ENCODE measurements at places on chromosomes 7 and 10.

DNA sequence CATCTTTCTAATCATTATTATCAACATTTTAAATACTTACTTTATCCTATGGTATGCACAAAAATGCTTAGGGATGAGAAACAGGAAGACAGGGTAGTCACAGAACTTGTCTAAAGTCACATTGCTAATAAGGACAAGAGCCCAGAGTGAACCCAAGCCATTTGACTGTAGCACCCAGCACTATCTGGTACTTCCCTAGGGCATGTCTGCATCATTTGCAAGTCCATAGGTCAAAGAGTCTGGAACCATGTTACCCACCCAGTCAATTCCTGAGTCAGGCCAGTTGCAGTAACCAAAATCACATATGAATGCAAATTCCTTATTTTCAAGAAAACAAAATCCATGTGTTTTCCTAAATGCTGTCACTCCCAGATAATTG is 19.1 kb downstream of the ASAH2 start:
- DNase-seq: no peak

DNA sequence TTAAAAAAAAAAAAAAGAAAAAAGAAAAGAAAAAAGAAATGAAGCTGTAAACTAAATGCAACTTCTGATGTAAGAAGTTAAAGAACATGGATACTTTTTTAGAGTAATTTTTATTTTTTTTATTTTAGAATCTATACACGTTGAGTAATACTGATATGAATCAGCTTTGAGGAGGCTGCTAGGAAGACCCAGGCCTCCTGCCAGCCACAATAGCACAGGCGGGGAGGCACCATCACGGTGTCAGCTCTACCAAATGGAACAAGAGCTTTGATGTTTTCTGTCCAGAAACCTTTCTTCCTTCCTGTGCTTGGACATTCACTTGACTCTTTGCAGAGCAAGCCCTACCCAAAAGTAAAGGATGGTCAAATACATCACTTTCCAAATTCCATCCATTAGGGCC is 45.3 kb upstream of the EGR2 start:
- no peak for DNase-seq

DNA sequence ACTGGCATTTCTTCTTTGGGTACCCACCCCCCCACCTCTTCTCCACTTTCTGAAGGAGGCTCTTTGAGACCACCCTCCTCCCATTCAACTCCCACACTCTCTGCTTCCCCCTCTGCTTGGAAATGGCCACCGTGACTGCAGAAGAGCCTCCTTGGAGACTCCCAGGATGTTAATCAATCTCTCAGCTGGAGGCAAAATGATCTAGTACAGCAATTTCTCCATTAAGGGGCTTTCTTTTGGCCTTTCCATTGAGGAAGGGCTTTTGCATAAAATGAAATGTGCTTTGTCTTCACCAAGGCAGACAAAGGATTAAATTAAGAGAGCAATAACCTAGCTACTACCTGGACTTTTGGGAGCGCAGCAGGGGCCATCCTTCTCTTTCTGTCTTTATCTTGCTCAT is 26.1 kb downstream of the CDHR3 start:
- no peak for DNase-seq

DNA sequence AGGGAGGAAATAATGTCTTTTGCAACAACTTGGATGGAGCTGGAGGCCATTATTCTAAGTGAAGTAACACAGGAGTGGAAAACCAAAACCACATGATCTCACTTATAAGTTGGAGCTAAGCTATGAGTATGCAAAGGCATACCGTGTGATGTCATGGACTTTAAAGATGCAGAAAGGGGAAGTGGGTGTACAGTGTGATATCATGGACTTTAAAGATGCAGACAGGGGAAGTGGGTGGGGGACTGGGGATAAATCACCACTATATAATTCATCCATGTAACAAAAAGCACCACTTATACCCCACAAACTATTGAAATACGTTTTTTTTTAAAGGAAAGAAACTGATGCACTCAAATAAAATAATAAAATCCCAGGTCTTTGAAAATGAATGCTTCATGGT is 29.5 kb downstream of the LYZL2 start:
- no peak for DNase-seq

DNA sequence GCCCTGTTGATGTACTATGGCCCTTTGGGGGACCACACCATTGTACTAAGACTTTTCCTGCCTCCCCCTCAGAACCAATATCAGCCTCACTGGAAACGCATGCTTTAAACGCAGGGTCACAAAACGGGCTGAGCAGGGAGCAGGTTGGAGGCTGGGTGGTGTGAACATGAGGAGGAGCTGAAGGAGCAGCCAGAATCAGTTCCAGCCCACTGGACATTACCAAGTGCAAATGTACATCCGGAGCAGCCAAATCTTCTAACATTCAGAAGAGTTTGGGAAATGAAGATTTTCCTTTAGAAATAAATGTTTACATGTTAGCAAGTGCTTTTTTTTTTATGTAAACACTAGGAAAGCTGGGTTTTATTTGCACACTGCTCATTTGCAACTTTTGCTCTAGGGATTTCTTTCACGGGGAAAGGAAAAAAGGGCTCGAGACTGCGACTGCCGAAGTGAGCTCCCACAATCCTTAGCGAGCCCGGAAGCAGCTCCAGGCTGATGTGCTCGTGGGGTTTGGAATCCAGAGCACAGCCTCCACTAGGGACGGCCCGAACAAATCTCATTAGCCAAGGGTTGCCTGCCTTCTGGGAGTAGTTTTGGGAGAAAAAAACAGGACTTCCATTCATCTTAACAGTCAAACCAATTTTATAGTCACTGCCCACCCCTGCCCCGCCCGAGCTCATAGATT is 108.0 kb upstream of the YAE1 start:
- no peak for DNase-seq

GRCh38 chr7:86961686-86962085 is 97.8 kb downstream of the ELAPOR2 start:
- no peak for DNase-seq

DNA sequence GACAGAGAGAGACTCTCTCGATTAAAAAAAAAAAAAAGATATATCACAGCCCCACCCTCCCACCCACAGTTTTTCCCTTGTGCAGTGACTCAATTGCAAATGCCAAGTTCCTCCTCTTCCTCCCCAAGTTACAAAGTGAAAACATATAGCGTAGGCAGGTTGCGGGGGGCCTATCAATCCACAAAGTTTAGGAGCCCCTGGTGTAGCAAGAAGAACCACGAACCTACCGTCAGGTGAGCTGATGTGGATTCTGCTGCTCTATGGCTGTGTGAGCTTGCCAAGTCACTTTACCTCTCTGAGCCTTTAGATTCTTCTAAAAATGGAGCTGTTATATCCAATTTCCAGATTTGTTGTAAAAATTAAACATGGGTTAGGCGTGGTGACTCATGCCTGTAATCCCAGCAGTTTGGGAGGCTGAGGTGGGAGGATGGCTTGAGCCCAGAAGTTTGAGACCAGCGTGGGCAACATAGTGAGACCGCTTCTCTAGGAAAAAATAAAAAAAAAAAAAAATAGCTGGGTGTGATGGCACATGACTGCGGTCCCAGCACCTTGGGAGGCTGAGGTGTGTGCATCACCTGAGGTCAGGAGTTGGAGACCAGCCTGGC is 8.2 kb upstream of the RHBDD2 start:
- no peak for DNase-seq

- no peak for DNase-seq
Measured at GRCh38 chr10:58512491-58513187, at the start of gene BICC1. Gene BICC1 (plus strand): TSS chr10:58512872. CDS start chr10:58513144, 272 bp downstream.

GRCh38 chr10:128050936-128051335 is 75.3 kb downstream of the MKI67 start:
- DNase-seq: no peak

GRCh38 chr7:123864966-123865365 is 20.0 kb downstream of the HYAL4 start:
- DNase-seq: peak; percentile 65

GRCh38 chr7:50268990-50269389 is 35.5 kb upstream of the IKZF1 start:
- DNase-seq: no peak

GRCh38 chr10:20276127-20276979 is 460.1 kb downstream of the PLXDC2 start:
- DNase-seq: no peak

DNA sequence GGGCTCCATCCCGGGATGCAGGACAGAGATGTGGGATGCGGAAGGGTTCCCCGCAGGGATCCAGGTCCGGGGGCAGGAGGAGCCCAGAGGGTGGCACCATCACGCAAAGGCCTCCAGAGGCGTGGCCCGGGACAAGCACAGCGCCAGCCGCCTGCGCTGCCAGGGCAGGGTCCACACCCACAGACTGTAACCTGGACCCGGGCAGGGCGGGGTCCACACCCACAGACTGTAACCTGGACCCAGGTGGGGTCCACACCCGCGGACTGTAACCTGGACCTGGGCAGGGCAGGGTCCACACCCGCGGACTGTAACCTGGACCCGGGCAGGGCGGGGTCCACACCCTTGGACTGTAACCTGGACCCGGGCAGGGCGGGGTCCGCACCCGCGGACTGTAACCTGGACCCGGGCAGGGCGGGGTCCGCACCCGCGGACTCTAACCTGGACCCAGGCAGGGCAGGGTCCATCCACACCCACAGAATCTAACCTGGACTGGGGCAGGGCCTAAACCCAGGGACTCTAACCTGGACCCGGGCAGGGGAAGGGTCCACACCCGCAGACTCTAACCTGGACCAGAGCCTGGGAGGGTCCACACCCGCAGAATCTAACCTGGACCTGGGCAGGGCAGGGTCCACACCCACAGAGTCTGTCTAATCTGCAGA is 37.5 kb upstream of the SUN1 start:
- DNase-seq: no peak

- no peak for DNase-seq
Measured at GRCh38 chr10:13340626-13341376, 7.3 kb downstream of the SEPHS1 start.

DNA sequence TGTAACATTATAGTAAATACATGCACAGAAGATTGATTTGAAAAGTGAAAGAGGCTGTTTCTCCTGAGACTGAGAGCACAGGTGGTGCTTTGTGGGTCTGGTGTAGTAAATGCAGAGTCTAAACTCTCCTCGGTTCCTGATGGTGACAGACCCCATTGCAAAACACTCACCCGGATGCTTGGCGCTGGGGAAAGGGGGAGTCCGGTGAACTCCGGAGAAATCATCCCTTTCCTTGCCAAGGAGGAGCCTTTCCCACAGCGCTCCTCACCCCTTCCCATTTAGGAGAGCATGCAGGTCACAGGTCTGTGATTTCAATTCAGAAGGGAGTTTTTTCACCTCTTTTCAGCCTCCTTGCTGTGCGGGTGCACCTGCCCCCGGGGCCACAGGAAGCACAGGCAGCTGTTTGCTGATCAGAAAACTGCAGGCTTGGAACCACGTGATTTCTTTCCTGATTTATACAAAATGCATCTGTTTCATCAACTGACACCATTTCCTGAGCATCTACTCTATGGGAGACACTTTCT is 75.6 kb upstream of the LYZL2 start:
- DNase-seq: no peak

GRCh38 chr10:17290226-17290625 is 62.2 kb downstream of the VIM start:
- no peak for DNase-seq

DNA sequence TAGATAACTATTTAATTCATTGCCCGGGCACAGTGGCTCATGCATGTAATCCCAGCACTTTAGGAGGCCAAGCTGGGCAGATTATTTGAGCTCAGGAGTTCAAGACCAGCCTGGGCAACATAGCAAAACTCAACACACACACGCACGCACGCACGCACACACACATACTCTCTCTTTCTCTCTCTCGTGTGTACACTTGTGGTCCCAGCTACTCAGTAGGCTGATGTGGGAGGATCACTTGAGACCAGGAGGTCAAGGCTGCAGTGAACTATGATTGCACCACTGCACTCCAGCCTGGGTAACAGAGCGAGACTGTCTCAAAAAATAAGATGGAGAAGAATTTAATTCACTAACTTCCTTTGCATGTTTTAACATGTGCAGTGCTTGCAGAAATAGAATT is 38.1 kb downstream of the PTPN12 start:
- no peak for DNase-seq

GRCh38 chr7:130648580-130648979 is 20.0 kb downstream of the COPG2 start:
- DNase-seq: no peak

GRCh38 chr10:36441557-36441956 is 683.8 kb upstream of the ANKRD30A start:
- no peak for DNase-seq

DNA sequence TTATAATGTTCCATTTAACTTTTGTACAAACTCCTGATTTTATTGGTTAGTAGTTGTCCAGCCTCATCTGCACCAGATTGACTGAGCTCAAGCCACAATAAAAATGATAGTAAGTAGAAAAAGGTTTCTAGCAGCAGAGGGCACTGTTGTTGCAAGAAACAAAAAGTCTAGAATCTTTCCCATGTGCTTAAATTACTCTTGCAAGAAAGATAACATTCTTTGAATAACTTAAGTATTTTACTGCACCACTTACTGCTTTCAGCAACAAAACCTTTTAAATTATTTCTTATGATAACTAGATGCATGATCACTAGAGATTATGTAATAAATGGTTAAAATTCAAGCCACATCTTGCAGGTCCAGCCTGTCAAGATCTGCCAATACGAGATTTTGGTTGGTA is 27.0 kb downstream of the LMOD2 start:
- peak; percentile 39 for DNase-seq

GRCh38 chr10:49696311-49696710 is 16.9 kb downstream of the C10orf53 start:
- DNase-seq: no peak

- DNase-seq: no peak
Measured at GRCh38 chr7:43792471-43793150, 34.1 kb downstream of the BLVRA start.

DNA sequence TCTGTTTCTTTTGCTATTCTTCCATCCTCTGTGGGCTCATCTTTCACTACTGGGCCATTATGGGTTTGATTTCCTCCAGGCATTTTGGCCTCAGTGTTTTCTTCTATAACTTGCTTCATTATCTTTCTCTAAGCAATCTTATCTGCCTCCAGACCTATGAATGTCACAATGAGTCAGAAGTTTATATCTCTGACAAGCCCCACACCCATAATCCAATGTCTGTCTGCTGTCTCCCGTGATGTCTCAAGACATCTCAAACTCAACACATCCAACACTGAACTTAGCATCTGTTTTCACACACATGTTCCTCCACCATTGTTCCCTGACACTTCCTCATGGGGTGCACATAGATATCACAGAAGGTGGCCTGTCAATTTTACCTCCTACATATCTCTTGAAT is 46.7 kb upstream of the RHOBTB1 start:
- DNase-seq: no peak

- no peak for DNase-seq
Measured at GRCh38 chr10:95026461-95026860, 42.8 kb downstream of the CYP2C8 start.

GRCh38 chr10:112708461-112708860 is 241.6 kb upstream of the TCF7L2 start:
- DNase-seq: no peak

GRCh38 chr10:119686465-119687191 is 35.4 kb downstream of the BAG3 start:
- peak; percentile 99 for DNase-seq

- DNase-seq: no peak
Measured at GRCh38 chr7:69109246-69109645, 489.0 kb upstream of the AUTS2 start.

DNA sequence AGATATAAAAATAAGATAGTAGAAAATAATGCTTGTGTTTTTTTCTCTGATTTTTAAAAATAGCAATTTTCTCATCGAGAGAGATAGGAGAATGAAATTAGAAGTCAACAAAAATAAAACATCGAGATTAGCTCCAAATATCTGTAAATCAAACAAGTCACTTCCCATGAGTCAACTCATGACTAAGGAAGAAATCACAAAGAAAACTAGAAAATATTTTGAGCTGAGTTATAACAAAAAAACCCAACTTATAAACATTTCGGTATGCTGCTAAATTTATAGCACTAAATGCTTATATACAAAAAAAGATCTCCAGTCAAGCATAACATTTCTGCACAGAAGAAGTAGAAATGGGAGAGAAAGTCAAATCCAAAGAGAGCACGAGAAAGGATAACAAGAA is 140.1 kb downstream of the ITGA8 start:
- DNase-seq: peak; percentile 75
